ENCODE measurements at places on chromosomes 3 and 15.

DNA sequence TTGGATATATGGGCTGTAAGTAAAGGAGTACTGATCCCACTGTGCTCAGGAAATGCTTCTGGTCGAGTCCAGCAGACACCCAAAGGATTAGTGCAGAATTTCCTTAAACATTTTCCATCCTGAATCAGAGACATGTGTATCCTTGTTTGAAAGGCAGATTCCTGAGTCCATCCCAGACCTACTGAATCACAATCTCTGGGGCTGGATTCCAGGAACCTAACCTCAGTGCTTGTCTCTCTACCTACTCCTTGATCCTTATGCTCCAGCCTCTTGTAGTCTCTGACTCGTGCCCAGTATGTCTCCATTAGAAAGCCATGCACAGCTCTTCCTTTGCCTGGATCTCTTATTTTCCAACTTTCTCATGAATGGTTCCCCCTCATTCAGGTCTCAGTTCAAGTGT lies 585.8 kb downstream of the NLGN1 start:
- DNase-seq = no peak

DNA sequence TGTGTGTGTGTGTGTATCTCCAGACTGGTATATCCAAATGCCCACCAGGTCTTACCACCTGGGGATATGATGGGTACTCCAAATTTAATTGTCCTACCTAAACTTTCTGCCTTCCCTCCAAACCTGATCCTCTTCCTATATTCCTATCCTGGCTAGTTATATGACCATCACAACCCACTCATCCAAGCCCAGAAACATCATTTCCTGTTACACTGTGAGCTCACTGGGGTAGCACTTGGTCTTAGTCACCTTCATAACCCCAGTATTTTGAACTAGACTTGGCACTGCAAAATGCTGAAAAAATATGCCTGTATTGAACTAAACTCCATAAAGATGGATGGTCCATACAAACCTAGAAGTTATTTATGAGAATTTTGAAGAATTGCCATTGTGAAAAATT lies 178.8 kb upstream of the EIF1B start:
- DNase-seq = no peak

DNA sequence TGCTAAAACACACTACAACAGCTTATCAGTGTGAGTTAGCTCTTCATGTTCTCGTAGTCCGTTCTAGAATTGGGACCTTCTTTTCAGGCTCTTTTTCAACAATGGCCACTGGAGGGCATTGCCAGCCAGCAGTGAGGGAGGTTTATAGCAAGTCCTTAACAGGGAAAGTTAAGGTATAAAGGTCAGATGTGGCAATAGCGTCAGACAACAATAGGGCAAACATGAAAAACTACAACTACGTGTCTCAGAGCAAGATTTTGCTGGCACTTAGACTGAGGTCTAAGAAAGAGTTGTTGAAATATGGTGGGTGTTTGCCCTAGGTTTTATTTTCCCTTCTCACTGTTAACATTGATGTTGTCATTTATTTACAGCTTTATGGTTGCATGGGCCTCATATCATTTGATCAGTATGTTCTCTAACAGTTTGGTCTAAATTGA lies 161.4 kb downstream of the GMNC start:
- DNase-seq = peak; percentile 49

GRCh38 chr3:47427866-47428265 lies 47.0 kb downstream of the PTPN23 start:
- no peak for DNase-seq
